GDM1 (cell line): ENCODE measurements at places on chromosomes 13 and 19.

DNA sequence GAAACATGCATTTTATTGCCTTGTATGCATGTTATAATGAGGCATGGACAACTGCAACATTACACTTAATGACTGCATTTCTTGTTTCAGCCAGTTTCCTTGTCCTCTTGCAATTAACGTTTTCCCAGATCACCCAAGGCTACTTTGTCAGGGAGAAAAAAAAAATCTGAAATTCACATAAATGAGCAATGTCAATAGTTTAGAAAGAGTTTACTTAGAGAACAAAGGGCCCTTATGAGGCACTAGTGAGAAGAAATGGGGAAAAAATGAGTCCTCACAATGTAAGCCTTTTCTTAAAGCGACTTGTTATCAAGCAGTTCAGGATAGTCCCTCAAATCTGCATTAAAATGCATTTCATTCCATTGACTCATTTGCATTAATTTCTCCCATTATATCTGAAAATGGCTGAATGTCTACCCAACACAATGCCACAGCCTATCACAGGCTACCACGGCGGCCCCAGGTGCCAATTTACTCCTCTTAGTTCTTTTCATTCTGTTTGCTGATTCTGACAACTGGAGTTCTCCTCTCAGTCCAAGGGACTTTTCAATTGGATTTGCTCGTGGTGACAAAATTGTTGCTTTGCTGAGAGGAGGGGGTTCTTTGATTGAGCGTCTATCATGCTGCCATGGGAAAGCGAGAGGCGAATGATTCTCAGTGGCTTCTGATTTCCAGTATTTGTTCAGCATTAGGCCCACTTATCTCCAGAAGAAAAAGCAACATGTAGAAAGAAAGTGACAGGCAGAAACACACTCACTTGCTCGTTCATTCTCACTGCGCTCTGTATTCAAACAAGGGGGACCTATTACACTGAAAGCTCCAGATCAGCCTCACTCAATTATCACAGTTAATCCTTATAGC lies 107.1 kb downstream of the DACH1 start:
- no peak for DNase-seq

DNA sequence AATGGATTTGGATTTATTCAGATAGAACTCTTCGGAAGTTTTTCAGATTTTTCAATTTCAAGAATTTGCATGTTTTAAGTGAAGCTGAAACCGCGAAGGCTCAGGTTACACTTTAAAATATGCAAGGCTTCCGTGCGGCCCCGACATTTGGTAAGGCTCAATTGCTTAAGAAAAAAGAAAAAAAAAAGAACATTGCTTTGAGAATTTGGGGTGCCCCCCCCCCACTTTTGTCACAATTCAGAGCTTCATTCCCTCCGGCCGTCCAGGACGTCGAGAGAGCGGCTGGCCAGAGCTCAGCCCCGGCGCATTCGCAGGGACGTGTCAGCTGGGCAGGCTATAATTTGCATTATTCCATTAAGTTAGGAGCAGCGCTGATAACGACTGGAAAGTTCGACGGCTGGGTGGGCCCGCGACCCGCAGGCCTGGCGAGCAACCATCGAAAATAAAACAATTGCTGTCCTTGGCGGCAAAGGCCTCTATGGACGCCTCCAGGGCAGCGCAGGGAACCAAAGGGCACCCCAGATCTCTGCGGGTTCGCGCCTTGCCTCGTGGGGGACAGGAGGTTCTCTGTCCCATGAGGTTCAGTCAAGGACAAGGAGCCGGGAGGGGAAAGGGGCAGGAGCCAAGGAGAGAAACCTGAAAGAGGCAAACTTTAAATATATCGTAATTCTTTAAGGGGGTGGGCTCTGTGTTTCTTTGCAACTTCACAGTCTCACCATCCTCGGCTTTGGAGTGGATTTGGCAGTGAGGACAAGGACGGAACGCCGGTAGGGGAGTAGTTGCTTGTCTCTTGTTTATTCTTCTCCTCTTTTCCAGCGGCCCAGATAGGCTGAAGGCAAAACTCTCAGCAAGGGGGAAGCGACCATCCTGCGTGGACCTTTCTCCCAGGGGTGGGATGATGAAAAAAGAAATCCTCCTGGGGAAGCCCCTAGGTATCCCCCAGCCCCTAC lies 7.0 kb downstream of the SOX21 start:
- DNase-seq: no peak

DNA sequence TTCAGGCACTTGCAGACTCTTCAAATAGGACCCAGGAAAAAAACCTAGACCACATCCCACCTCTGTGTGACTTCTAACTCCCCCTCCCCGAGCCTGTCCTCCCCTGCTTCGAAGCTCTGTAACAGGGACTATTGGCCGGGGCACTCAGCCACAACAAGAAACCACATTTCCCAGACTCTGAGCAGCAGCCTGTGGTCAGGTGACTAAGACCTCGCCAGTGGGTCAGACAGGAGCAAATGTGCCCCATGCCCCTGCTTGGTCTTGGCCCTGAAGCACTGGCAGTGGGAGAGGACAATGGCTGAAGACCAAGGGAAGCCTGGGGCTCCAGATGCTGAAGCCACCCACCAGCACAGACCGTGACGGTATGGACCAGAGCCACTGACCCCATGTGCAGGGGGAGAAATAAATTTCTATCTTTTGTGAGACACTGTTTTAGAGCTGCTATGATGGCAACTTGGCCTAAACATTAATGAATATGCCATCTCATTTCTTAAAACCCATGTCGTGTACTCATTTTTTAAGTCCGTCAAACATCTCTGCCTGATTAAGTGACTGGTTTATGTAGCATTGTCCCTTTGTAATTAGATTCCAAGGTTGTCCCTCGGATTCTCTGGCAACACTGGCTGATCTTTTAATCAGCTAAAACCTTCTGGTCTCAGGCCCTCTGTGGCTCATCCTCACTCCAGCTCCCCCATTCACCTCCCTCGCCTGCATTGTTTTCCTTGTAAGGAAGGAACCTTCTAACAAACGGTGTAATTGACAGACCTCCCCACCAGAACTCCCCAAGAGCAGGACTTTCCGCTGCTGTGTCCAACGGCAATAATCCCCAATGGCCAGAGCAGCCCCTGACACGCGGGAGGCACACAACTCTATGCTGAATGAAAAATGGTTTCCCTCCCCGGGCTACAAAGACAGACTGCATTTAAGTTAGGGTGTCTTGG lies 98.4 kb downstream of the STK24 start:
- DNase-seq: peak; percentile 64

DNA sequence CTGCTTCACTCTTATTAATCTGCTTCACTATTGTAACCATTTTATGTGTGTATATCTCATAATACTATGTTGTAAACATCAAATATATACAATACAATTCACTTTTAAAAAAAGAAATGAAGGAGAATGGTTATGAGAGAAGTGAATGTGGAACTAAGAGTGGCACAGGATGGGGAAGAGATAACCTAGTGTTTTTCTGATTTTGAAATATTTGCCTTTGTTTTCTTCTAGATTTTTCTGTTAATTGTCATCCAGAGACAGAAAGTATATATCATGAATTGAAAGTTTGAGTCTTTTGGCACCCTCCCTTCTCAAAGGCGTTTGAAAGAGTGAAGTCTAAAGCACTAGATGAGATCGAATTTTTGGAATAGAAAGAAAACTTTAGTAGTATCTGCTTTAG lies 2.8 kb downstream of the DNAJC3 start:
- DNase-seq: no peak

GRCh38 chr13:48667136-48667535 lies 13.4 kb downstream of the CYSLTR2 start:
- DNase-seq: no peak

DNA sequence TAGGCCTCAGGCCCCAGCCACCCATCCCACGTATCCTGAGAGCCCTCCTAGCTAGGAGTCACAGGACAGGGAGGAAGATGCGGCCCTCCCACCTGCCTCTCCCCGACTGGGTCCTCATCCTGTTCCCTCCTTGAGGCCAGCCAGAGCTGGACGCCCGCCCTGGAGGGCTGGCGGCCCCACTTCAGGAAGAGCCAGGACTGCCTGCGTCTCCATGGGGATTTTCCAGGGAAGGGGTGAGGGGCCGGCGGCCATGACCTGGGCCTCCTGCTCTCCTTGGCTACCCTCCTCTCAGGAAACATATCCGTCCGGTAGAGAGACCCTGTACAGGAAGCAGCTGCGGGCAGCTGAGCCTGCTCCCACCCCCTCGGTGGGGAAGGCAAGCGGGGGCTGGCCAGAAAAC lies 11.3 kb upstream of the PRKD2 start:
- no peak for DNase-seq

GRCh38 chr13:96952595-96952994 lies 41.7 kb downstream of the OXGR1 start:
- DNase-seq: no peak

DNA sequence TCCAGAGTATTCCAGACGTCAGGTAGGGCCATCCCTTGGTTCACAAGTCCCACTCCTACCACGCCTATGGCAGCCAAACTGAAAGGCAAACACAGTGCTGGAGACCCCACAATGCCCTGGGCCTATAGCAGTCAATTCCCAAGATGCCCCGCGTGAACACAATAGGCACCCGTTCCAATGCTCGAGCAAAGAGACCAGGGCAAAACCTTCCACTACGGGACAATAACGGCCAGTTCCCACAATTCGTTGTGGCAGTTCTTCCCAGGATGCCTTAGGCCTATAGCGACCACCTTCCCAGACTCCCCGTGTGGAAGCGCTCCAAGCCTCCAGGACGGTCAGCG lies 538 bp downstream of the ZNF428 start:
- DNase-seq: peak; percentile 65

- DNase-seq: no peak
Observed at GRCh38 chr19:12778905-12779161, 3.5 kb upstream of the HOOK2 start.

DNA sequence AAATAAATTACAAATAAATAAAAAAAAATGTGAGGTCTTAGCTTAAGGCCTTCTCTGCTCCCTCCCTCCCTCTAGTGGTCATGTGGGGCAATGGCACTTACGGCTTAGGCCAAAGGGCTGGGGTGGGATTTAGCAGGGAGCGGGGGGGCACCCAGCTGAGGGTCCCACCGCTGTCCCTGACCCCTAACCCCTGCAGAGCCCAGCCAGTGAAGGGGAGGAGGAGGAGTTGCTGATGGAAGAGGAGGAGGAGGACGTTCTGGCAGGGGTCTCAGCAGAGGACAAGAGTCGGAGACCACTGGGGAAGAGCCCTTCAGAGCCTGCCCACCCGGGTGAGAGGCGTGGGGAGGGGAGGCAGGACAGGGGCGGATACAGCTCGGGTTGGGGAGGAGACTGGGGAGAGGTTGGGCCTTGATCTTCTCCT lies 9.3 kb downstream of the MPND start:
- DNase-seq: peak; percentile 31

DNA sequence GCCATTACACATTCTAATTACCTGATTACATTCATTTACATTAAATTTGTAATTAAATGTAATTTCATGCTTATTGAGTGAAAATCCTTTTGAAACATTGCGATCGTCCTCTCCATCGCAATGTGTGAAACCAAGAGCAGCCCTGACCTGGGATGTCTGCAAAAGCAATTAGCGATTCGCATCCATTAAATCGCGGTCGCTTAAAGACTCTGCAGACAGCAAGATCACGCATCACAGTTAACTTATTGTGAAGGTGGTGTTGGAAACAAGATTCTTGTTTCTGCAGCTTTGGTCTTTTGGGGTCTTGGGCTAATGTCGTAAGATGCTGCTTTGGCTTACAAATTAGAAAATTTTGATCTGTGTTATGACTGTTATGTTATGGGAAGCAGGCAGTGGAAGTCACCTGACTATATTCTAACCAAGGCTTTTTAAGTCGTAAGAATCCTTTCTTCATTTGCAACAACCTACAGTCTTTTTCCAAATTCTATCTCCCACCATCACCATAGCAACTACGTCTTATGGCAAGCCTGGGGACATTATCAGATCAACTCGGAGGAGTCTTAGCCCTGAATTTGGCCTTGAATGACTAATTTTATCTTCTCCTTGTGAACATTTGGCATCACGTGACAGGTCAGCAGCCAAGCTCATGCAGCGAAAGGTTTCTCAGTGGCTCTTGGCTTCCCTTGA lies 142.8 kb upstream of the SOX1 start:
- no peak for DNase-seq

- DNase-seq: no peak
Observed at GRCh38 chr13:96391606-96392005, 301.7 kb downstream of the HS6ST3 start.

GRCh38 chr19:17787274-17787913 lies 7.5 kb upstream of the B3GNT3 start:
- no peak for DNase-seq

DNA sequence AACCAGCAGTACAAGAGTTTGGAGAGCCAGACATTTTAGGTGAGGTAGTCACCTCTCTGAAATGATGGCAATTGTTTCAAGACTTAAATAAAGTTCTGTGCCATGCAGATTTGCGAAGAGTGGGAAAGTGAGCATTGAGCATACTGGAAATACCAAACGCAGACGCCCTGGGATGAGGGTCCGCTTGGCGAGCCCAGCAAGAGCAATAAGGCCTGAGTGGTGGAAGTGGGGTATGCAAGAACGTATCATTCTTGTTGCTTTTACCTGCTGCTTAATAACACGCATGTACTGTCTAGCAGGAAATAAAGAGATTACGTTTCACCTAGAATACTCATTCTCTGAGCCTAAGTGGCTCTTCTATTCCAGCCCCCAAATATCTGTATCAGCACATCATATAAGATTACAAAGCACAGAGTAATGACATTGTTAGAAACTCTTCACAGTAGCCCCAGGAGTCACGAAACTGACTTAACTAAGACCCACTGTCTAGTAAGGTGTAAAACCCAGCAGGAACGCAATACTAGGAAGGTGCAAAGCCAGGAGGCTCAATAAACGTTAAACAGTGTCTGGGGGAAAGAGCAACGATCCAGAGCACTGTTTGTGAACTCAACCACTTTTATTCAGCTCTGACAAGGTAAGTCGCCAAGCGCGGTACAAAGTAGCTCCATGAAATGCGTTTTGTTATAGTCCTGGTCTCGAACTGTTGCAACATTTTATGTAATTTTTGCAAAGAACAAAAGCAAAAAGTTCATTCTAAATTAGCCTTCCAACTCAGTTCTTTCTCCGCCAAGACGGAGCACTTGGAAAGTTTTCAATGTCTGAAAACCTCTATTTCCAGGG lies 1.2 kb downstream of the RCBTB2 start:
- no peak for DNase-seq

GRCh38 chr13:72662548-72662947 lies 64.9 kb downstream of the MZT1 start:
- no peak for DNase-seq

DNA sequence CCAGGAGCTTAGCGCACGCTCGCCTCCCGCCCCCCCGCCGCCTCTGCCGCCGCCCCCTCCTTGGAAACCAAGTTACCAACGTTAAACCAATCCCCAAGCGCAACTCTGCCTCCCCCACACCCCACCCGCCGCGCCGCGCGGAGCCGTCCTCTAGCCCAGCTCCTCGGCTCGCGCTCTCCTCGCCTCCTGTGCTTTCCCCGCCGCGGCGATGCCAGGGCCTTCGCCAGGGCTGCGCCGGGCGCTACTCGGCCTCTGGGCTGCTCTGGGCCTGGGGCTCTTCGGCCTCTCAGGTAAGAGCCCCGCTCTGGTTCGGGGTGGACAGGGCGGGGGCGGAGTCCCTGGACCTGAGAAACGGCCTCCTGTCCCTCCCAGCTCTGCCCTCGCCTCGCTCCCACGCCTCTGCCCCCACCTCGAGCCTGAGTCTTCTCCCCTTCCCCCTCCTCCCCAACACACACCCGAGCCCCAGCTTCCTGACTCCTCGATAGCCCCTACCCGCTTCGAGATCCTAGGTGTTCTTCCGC lies at the start of gene ICAM5:
Gene ICAM5 (plus strand): TSS at position 117 of the 521 bp plus-strand sequence. CDS start 92 bp downstream, at position 209.
- DNase-seq: no peak
